ENCODE measurements at places on chromosomes 16 and 17.

DNA sequence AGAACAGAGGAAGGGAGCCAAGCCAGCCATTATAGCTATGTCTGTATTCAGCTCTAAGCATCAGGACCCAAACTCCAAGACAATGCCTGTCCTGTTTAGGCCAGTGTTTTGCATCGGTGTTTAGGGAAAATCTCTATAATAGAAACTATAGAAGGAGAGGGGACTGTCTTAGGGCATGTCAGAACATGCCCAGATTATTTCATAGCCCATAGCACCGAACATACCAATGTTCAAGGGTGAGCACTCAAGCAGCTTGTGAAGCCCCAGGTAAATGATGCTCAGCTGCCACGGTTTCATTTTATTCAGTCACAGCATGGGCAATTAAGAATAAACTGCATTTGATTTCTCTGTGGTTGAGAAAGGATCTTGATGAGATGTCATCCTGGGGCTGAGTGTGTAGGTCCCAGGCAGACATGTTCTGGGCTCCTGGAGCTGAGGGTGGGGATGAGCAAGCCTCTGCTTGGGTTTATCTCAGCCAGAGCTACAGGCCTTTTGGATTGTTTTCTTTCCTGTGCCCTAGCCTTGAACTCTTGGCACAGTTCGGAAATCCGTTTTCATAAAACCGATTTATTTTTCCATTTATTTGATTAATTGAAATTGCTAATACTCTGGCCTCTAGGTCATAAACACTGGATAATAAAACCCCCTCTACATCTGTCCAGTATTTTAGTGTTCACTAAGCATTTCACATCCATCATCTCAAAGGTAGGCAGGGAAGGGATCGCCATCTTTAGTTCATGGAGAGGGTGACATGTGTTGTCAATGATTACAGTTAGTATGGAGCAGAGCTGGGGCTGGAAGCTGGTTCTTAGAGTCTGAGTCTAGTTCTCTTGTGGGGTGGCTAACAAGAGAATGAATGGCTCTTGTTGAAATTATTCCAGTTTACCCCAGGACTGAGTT is 290.7 kb upstream of the ASIC2 start:
- no peak for DNase-seq

DNA sequence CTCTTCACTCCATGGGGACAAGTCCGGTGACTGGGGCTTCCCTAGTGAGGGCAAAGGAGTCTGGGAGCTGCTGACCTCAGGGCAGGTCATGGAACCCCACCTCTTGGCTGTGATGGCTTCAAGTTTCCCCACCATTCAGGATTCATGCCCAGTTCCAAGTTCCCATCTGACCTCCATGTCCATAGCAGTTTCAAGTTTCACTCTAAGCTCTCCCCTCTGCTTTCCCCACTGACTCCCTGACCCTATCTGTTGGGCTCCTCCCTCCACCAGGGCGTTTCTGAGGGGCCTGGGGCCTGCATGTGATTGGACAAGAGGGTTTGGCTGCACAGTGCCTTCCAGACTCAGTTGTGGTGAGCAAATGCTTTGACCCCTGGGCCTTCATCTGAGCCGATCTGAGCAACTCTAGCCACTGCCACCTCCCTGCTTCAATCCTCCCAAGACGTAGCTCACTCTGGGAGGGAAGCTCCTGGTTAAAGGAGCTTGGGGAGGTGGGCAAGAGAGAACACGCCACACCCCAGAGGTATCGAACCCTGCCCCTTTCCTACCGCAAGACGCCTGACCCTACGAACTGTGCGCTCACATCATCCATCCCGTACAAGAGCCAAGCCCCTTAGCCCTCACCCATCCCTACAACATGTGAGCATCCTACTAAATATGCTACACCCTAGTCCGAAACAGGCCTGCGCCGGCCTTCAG is 8.3 kb downstream of the ZNF629 start:
- no peak for DNase-seq

GRCh38 chr17:10610884-10611283 is 46.2 kb downstream of the MYH3 start:
- no peak for DNase-seq

DNA sequence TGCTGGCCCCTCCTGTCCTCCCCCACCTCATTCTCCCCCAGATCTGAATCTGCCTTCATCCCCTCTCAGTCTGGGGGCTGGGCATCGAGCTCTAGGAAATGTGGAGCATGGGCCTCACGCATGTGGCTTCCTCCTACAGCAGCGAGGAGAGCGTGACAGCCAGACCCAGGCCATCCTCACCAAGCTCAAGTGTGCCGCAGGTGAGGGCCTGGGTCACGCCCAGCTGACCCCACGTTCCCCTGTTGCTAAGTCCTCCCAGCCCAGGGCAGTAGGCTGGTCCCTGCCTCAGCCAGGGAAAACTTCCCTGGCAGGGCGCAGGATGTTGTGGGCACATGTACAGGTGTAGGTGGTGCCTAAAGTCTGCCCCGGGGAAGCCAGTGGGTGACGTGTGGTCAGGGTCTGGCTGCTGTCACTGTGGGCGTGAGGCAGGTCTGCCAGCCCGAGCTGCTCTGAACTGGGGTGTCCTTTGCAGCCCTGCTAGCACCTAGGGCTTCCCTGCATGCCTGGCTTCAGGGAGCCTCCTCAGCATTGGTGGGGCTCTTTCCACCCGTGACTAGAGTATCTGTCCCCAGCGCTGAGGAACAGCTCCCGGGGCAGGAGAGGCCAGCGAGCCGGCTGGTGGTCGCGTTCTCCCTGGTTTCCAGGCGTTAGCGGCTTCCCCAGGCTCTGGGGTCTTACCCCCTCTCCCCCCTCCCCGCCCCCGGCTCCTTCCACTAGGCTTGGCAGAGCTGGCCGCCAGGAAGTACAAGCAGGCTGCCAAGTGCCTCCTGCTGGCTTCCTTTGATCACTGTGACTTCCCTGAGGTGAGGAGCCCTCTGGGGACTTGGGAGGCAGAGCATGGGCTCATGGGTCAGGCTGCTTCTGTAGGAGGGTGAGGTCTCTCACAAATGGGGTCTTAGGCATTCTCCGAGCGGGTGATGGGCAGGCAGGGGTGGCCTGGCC is 3.6 kb downstream of the GPS1 start:
- DNase-seq, result no peak

DNA sequence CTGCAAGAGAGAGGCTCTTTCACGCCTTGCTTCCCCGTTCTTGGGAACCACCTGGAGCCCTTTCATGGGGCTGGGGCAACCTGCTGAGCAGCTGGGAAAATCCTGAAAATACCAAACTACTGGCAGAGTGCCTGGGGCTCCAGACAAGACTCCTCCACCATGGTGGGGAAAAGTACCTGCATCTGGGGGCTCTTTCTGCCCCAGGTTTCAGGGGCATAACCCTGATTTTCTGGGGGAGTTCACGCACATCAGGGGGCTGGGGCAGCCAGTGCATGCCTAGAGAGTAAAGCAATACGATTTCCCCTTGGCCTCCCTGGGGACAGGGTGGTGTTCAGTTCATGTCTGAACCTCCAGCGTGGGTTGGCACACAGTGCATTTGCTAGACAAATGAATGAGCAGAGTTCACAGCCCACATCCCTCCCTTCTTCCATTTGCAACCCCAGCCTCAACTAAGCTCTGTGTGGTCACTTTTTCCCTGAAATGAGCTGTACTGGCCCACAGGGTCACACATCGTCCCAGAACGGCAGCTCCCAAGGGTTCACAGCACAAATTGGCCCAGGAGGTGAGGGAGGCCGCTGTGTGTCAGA is 5.2 kb upstream of the CDC42EP4 start:
- DNase-seq, result no peak

DNA sequence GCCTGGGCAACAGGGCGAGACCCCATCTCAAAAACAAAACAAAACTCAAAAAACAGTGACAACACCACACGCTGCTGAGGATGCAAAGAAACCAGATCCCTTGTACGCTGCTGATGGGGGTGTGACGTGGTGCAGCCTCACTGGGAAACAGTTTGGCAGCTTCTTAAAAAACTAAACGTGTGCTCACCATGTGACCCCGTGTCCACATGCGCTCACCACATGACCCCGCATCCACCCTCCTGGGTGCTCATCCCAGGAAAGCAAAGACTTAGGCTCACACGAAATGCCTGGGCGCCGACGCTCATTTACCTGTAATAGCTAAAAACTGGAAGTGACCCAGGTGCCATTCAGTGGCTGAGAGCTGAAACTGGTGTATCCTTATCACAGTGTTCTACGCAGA is 19.9 kb upstream of the RPL13 start:
- no peak for DNase-seq

GRCh38 chr17:38982858-38983746 is 15.9 kb upstream of the FBXO47 start:
- DNase-seq, result no peak

DNA sequence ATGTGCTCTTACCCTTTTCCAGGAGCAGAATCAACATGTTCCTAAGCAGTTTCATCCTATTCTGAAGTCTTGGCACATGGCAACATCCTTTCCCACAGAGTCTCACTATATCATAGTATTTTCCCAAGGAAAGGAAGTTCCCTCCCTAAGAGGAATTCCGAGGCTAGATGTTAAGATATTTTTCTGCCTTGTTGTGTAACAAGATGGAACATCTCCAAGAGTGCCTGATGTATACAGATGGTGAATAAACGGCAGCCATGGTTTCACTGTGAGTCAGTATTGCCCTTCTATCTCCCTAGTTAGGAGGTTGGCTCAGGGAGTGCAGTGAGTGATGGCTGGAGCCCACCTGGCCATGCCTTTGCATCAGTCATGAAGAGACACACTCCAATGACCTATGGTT is 48.2 kb downstream of the SPACA3 start:
- DNase-seq, result no peak

GRCh38 chr16:88073201-88073721 is 122.0 kb downstream of the BANP start:
- DNase-seq, result no peak

DNA sequence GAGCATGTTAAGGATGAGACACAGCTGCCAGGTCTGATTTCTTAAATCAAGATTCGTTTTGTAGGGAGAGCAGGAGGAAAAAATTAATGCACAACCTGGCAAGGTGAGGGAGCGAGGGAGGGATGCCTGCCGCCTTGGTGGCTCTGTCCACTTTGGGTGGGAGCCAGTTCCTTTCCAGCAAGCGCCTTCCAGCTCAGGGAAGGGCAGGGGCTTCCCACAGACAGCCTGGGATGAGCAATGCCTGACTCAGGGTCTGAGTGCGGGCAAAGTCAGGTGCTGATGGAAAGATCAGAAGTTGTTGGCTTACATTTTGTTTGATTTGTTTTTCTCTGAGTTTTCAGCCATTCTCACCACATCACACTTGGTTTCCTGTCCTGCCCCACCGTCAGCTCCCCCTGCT is 220.7 kb downstream of the ENGASE start:
- no peak for DNase-seq

GRCh38 chr17:28738680-28739384 is 5.0 kb upstream of the TRAF4 start:
- DNase-seq, result no peak

DNA sequence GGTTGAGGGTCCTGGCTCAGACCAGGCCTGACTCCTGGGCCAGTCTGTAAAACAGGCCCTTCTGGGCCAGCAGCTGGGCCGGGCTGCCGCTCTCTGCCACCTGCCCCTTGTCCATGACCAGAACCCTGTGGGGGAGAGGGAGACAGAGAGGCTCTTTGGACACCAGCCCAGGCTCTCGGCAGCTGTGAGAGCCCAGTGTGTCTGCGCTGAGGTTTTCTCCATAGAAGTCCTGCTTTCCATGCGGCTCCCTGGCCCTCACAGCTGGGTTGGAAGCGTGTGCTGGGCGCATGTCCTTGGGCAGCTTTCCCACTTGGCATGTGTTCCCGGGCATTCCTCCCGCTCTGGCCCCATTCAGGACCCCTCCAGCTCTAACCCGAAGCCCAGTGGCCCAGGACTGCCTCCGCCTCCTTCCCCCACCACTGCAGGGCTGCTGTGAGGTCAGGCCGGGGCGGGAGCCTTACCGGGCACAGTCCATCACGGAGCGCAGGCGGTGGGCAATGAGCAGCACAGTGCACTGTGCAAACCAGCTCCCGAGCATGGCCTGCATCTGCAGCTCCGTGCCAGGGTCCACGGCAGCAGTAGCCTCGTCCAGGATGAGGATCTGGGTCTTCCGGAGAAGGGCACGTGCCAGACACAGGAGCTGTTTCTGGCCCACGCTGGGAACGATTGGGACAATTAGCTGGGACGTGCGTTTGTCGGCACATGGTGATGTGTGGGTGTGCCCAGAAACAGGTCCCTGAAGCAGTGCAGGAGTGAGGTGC is 73.0 kb downstream of the ABCC6 start:
- no peak for DNase-seq

DNA sequence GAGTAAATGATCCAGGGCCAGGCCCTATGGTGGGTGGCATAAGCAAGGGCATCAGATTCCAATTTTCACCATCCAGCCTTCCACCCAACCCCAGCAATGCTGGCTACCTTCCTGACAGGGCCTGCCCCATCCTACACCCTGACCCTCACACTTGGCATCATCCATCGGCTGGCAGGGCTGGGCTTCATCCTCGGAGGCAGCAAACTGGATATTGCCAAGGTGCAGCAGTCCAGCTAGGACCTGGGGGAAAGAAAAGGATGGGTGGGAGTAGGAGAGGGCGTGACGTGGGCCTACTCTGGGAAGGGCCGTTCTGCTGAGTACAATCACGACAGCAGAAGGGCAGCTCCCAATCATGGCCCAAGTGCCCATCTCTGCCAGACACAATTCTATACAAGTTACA is 23.5 kb downstream of the MYO19 start:
- no peak for DNase-seq

- no peak for DNase-seq
Measured at GRCh38 chr16:46788891-46789474, 40.8 kb upstream of the MYLK3 start.

DNA sequence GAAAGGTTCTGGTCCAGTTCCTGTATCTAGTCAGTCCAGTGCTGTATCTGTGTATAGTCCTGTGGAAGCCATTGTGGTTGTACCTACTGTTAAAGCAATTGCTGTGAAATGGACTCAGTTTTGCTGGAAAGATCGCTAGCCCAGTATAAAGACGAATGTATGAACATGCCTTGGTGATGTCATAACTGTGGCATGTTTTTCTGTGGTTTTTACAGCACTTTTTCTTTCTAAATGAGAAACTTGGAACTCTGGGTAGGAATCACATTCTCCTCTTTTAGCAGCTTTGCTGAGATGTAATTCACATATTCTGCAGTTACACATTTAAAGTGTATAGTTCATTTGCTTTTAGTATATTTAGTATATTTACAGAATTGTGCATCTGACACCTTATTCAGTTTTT is 58.1 kb downstream of the MAP2K4 start:
- no peak for DNase-seq

GRCh38 chr17:37888881-37889280 is 35.3 kb upstream of the TBC1D3K start:
- DNase-seq, result no peak

GRCh38 chr17:81684442-81684911 is 666 bp downstream of the HGS start:
- DNase-seq, result no peak

DNA sequence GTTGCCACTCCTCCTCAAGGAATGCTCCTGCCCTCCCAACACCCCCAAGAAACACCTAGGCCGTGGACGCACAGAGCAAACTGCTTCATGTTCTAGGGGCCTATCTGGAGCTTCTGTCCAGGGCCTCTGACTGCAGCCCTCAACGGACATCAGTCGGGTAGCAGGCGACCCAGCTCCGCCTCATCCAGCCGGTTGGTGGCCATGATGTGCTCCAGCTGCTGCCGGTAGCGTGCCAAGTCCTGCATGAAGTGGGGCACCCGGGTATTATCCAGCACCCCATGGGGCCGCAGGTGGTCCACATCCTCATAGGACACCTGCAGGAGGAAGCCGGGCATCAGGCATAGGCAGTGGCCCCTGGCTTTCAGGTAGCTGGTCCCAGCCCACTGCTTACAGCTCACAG is 6.3 kb downstream of the NOL3 start:
- no peak for DNase-seq

All from cortex of kidney (tissue), 1 donor.